ENCODE measurements at places on chromosomes 3 and 15.
A peak's percentile ranks its signal among the peaks of the same experiment; 100 is the strongest.

DNA sequence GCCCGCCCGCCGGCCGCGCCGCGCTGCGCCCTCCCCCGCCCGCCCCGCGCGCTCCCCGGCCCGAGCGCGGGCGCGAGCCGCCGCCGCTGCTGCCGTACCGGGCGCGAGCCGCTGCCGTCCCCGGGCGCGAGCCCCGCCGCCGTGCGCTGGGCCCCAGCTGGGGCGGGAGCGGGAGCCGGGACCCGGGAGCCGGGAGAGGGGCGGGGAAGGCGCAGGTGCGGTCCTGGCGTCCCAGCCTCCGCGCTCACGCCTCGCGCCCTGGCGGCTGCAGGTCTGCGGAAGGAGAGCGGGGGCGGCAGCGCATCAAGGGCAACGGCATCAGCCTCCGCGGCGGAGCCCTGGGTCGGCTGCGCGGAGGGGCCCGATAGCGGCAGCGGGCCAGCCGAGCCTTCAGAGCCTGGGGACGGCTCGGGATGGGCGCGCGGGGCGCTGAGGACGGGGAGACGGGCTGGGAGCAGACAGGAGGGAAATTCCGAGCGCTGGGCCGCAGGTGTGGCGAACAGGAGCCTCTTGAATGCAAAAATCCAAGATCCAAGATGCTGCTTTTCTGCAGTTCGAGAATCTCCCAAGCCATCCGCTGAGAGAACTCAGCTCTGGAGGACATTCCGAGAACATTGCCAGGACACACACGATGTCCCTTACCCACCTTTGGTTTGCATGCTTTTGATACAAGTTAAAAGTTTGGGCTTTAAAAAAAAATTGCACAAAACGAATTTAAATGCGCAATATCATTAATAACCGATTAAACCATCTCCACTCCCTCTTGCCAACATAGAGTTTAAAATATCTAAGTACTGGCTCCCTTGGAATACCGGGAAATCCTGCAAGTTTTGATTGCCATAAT, 251.1 kb downstream of the TJP1 start:
- peaks cover 4% of the 10 kb centered on the region for H3K4me1 ChIP-seq
- DNase-seq = peak; percentile 59
- H3K36me3 ChIP-seq = no peaks in the 10 kb centered on the region
- H3K27ac ChIP-seq = no peak overlapping the region
- H3K4me3 ChIP-seq = peak overlapping the region; percentile 46

DNA sequence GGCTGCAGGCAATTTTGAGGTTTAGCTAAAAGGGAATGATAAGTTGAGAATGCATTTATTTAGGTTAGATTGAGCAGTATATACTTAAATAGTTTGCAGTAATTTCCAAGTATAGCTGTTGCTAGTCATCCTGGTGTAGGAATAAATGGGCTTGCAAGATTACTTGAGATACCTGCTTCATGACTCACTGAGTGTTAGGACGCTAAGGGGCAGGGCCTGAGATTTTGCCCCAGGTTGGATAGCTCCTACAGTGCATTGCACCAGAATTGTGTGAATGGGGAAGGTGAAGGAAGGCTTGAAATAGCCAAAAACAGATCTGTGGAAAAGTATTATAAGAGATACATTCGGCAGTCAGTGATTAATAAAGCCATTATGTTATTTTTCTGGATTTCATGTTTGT, 72.8 kb downstream of the KCNH8 start:
- H3K4me1 ChIP-seq = no peaks in the 10 kb centered on the region
- no peak for DNase-seq
- no peaks in the 10 kb centered on the region for H3K36me3 ChIP-seq
- H3K27ac ChIP-seq = no peak overlapping the region
- H3K4me3 ChIP-seq = no peak overlapping the region

DNA sequence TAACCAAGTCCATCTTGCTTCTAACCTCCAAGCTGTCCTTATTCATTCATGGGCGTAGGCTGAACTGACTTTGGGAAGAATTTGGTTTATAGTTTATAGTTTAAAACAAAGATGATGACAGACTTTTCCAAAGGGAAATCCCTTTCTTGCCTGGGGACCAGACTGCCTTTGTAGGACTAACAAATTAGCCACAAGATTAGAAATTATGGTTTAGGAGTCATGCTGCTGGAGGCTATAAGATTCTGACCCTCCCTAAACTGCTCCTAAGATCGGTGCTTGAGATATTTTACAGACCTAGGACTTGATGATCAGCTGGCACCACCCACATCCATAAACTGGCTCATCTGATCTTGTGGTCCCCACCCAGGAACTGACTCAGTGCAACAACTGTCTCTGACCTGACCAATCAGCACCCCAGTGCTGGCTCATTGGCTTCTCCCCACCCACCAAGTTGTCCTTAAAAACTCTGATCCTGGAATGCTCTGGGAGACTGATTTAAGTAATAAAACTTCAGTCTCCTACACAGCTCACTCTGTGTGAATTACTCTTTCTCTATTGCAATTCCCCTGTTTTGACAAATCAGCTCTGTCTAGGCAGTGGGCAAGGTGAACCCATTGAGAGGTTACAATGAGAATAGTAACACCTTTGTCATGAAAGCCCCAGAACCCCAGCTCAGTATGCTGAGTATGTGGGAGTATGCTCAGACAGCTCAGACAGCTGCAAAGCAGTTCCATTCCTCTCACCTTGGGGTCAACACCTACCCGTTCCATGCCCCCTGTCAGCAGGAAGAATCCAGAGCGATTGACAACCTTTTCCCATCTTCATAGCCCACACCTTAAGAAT, 51.6 kb upstream of the C15orf39 start:
- no peaks in the 10 kb centered on the region for H3K36me3 ChIP-seq
- H3K27me3 ChIP-seq = no peaks in the 10 kb centered on the region
- DNase-seq = no peak
- H3K27ac ChIP-seq = no peak overlapping the region
- peaks cover 2% of the 10 kb centered on the region for H3K4me1 ChIP-seq

GRCh38 chr15:50017522-50017921, 101.5 kb downstream of the ATP8B4 start:
- DNase-seq = no peak
- H3K4me1 ChIP-seq = no peaks in the 10 kb centered on the region
- no peak overlapping the region for H3K4me3 ChIP-seq

GRCh38 chr3:108566599-108566998, 22.6 kb downstream of the CIP2A start:
- no peak for DNase-seq
- no peaks in the 10 kb centered on the region for H3K4me1 ChIP-seq
- H3K27ac ChIP-seq = no peak overlapping the region
- peaks cover 98% of the 10 kb centered on the region for H3K36me3 ChIP-seq

- no peaks in the 10 kb centered on the region for H3K36me3 ChIP-seq
- no peaks in the 10 kb centered on the region for H3K27me3 ChIP-seq
- no peak overlapping the region for H3K27ac ChIP-seq
- no peak for DNase-seq
- no peak overlapping the region for H3K4me3 ChIP-seq
- no peaks in the 10 kb centered on the region for H3K4me1 ChIP-seq
Measured at GRCh38 chr3:171122240-171122639, 95.7 kb upstream of the SLC2A2 start.

- no peaks in the 10 kb centered on the region for H3K27me3 ChIP-seq
- H3K4me1 ChIP-seq = no peaks in the 10 kb centered on the region
- no peaks in the 10 kb centered on the region for H3K36me3 ChIP-seq
- no peak for DNase-seq
- H3K27ac ChIP-seq = no peak overlapping the region
Measured at GRCh38 chr3:82494977-82495489, 733.6 kb upstream of the GBE1 start.

DNA sequence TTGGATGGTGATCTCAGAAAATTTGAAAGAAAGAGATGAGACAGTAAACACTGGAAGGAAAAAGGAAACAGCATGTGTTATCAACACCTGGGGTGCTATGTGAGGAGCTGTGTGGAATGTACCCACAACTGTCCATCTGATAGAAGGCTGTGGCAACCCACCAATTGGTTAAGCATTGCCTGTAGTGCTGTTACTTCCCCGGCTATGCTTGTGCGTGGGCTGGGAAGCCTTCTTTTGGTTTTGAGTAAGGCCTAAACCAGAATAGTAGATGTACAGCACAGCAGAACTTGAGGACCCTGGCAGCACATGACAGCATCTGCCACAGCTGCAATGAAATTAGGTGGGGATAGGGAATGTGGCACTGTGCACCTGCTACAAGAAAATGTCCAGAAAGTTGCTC, 184.5 kb downstream of the FHIT start:
- H3K36me3 ChIP-seq = no peaks in the 10 kb centered on the region
- no peak overlapping the region for H3K4me3 ChIP-seq
- peaks cover 10% of the 10 kb centered on the region for H3K4me1 ChIP-seq

- no peaks in the 10 kb centered on the region for H3K36me3 ChIP-seq
- H3K27ac ChIP-seq = no peak overlapping the region
- H3K4me1 ChIP-seq = peaks cover 2% of the 10 kb centered on the region
- no peak for DNase-seq
- no peaks in the 10 kb centered on the region for H3K27me3 ChIP-seq
Measured at GRCh38 chr15:33831646-33832045, 136.7 kb upstream of the CHRM5 start.

- no peak overlapping the region for H3K27ac ChIP-seq
- H3K4me3 ChIP-seq = no peak overlapping the region
- no peak for DNase-seq
- no peaks in the 10 kb centered on the region for H3K4me1 ChIP-seq
- H3K36me3 ChIP-seq = no peaks in the 10 kb centered on the region
Measured at GRCh38 chr3:189013224-189013888, 158.4 kb upstream of the TPRG1 start.

Measured in neuronal stem cell (in vitro differentiated cells).